ENCODE measurements at places on chromosomes 6 and 20.

- DNase-seq = no peak
Observed at GRCh38 chr20:16926626-16927430, 178.7 kb downstream of the OTOR start.

DNA sequence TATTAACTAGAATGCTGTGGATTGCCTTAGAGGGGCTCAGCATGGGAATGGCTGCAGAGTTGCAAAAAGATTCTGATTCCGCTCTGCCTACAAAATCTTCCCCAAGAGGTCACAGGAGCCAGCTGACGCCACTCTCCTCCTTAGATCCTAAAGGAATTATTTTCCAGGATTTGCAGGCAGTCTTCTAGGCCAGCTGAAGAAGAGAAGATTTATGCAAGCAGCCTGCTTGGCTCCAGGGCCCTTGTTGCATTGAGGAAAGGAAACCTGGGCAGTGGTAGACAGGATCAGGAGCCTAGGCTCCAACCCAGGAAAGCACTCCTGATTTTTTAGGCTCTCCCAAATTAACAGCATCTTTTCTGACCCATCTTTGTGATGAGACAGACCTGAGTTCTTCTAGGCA, 245.8 kb downstream of the PKHD1 start:
- no peak for DNase-seq

DNA sequence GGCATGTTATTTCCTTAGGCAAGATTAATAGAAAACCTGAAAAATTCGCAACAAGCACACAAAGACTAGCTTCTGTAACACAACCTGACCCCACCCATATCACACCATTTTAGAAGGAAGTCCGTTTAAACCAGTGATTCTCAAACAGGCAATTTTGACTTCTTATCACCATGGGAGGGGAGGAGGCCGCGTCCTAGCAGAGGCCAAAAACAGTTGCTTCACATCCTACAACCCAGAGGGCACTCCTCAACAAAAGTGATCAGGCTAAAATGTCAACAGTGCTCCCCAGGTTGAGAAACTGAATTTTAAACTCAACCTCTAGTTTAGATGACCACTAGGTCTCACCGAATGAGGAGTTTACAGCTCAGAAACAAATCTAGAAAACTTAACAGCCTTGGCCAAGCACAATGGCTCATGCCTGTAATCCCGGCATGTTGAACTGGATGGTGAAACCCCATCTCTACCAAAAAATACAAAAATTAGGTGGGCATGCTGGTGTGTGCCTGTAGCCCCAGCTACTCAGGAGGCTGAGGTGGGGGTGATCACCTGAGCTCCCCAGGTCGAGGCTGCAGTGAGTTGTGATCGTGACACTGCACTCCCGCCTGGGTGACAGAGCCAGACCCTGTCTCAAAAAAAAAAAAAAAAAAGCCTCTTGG, 3.4 kb downstream of the SNX5 start:
- DNase-seq = no peak

- no peak for DNase-seq
Observed at GRCh38 chr20:5548107-5548506, 202.1 kb upstream of the SHLD1 start.

- DNase-seq = no peak
Observed at GRCh38 chr6:124479991-124480430, 482.2 kb upstream of the RNF217 start.

DNA sequence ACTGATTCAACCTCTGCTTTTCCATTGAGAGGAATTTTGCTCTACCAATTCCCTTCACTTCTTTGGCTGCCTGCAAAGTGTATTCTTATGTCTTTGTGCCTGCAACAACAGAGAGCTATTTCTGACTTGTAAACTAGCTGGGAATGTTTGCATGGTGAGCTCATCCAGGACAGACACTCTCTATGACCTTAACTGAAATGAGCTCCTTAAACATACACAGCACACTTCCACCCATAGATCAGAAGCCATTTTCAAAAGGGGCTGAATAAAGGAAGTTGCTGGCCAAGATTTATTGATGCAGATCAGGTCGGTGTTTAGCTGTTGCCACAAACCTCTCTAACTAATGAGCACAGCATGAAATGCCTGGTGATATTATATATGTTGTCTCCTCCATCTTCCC, 377.7 kb downstream of the BTBD9 start:
- DNase-seq = no peak

DNA sequence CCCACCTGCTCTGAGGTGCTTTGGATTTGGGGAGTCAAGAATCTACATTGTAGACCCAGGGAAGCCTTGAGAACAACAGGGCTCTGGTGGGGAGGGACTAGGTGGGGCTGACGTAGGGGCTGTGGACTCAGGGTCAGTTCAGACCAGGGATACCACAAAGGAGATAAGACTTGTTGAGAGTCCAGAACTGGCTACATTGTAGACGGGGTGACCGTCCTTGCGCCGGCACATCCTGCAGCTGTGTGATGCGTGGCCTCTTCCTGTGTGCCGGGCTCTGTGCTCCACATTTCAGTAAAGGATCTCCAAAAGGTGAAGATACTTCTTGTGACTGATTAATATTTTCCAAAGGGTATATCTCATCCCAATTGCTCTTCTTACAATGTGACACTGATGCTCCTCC, 9.8 kb upstream of the TLDC2 start:
- DNase-seq = no peak

GRCh38 chr6:119322715-119323350, 26.7 kb downstream of the MAN1A1 start:
- no peak for DNase-seq

DNA sequence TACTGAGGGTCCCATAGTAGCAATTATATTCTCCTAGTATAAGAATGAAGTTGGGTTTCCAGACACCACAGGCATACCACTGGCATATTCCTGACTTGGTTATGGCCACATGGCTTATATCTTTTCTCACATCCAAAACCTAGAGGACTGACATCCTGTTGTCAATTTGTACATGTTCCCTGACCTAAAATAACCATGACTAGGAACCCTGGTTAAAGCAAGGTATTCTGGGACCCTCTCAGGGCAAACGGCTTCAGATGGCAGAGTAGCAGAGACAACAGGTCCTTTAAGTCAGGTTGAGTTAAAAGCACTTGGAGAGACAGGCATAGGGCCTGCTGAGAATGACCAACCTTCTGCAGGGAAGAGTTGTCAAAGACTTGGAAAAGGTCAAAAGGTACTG, 12.6 kb downstream of the MAP3K5 start:
- no peak for DNase-seq

- no peak for DNase-seq
Observed at GRCh38 chr6:14321992-14322772, 204.6 kb downstream of the CD83 start.

GRCh38 chr6:20873425-20874190, 339.4 kb downstream of the CDKAL1 start:
- no peak for DNase-seq

DNA sequence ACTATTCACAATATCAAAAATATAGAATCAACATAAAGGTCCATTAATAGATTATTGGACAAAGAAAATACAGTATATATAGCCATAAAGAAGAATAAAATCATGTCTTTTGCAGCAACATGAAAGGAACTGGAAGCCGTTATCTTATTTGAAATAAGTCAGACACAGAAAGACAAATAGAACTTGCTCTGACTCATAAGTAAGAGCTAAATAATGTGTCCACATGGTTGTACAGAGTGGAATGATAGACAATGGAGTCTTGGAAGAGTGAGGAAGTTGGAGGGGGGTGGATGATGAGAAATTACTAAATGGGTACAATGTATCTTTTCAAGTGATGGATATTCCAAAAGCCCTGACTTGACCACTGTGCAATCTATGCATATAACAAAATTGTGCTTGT, 613.5 kb downstream of the PHF3 start:
- DNase-seq = no peak

DNA sequence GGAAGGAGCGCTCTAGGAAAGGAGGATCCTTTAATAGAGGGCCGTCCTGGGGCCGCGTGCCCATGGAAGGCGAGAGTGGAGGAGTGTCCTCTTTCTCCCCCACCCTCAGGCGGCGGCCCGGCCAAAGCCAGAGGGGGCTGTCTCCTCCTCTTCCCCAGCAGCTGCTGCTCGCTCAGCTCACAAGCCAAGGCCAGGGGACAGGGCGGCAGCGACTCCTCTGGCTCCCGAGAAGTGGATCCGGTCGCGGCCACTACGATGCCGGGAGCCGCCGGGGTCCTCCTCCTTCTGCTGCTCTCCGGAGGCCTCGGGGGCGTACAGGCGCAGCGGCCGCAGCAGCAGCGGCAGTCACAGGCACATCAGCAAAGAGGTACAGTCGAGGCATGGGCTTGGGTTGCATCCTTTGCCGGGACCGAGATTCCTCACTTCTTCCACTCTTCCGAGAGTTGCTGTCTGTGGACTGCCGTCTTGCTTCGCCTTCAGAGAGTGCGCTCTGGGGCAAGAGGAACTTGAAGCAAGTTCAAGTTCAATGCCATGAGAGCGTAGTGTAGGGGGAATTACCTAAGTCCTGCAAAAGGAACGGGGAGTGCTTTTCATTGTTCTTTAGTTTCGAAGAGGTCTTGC, at the start of gene LAMA2:
Gene LAMA2 (plus strand): TSS at position 148 of the 621 bp plus-strand sequence. CDS start 108 bp downstream, at position 256.
- DNase-seq = no peak

DNA sequence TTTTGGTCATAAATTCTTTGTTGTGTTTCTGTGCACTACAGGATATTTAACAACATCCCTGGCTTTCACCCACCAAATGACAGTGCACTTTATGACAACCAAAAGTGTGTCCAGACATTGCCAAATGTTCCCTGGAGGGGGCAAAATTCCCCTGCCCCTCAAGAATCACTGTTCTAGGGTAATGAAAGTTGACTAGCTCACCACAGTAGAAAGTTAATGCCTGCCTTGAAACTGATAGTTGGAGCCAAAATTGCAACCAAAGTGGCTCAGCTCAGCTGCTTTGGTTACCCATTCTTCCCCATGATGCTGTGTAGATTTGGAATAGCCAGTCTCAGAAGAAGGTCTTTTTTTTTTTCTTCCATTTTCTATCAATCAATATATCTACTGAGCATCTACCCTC, 150.6 kb downstream of the RALGAPA2 start:
- DNase-seq = no peak

DNA sequence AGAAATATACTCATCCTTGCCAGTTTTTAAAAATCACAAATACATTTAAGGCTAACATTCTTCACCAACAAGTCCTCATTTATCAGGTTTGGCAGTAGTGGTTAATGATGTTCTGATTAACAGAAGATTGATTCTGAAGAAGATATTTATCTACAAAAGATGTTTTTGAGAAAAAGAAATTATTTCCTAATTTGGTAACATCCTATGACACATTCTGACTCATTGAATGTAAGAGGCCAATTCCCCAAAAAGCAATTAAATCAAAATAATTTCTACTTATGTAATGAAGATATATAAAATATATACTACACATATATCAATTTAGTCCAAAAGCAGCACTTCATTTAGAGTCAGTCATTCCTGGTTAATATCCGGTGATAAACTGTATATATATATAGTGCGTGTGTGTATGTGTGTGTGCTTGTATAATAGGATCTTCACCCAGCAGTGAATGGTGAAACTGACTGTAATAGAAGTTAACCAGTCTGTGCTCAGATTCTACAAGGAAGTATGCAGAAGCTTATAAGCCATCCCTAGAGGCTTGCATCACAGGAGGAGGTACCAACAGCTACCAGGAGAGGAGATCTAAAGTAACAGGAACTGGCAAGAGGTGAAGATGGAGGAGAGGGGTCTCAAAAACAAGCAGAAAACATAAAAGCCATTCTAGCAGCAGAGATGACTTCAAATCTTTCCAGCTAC, 82.9 kb upstream of the MARCKS start:
- DNase-seq = no peak

DNA sequence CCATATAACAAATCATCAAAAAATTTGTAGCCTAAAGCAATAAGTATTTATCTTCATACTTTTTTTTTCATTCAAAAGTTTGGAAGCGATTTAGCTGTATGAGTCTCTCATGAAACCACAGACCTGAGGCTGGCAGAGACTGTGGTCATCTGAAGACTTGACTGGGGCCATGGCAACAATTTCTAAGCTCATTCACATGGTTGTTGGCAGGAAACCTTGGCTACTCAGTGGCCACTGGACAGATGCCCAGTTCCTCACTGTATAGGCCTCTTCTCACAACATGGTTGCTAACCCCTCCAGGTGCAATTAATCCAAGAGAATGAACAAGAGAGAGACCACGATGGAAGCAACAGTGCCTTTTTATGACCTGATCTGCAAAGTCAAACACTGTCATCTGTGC, 235.9 kb downstream of the BTBD3 start:
- DNase-seq = no peak

- DNase-seq = no peak
Observed at GRCh38 chr6:143614235-143614634, 63.5 kb upstream of the PHACTR2 start.

DNA sequence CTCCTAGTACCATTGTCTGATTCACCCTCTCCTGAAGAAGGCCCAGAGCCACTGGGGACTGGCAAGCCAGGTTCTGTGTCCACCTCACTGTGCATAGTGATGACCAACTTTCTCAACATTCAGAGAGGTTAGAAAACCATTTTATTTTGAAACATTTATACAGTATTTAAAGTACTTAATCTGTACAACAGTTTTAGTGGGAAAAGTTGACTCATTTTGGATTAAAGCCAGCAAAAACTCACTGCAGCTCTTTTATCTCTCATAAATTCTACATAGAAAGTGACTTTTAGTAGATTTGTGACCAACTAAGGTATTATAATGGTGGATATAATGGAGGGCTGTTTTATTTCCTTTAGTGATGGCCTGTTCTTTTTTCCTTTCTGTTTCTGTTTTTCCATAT, 9.7 kb downstream of the TULP4 start:
- DNase-seq = no peak

- DNase-seq = no peak
Observed at GRCh38 chr20:6038256-6038655, 15.6 kb downstream of the LRRN4 start.

GRCh38 chr6:161809971-161810370, 536.1 kb upstream of the AGPAT4 start:
- DNase-seq = no peak

DNA sequence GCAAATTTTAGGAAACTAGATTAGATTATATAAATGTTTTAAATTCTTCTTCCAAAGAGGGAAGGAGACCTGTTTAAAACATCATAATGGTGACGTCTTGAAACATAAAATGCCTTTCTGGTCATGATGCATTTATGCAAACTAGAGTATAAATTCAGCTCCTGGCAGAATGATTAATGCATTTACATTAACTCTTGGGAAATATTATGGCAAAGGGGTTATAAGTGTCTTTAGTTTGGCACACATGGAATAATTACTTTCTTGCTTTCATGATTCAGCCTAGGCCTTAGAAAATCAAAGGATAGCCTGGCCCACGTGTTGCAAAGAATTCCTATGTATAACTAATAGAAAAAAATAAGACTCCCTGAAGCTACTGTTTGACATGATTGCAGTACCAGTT, 639.2 kb downstream of the RFPL4B start:
- DNase-seq = no peak

DNA sequence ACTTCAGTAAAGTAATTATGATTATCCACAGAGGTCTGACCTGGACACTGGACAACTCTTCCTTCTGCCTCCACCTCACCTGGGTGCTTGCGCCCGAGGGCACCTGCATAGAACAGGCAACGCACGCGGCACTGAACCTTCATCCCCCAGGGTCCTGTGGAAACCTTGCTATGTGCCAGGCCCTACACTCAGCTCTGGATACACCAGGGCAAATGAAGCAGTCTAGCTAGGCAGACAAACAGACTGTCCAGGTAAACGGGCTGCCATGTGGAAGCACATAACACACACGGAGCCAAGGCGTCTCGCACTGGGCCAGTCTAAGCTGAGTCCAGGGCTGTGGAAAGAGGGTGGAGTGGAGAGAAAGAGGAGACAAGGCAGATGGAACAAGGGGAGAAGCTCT, 109.3 kb upstream of the AFDN start:
- DNase-seq = no peak

Measured in activated CD4-positive, CD25-positive, alpha-beta regulatory T cell treated with anti-CD3 and anti-CD28 coated beads, Interleukin-2, amount 50 U/mL, for 72 hours (primary cell).